ENCODE measurements at places on chromosomes 3 and 15. TPM values are rescaled to one million over a fixed set of nuclear protein-coding genes. Genes with fewer than 3 reads are reported as not detected.

Gene CEP152
- 3.1 TPM for total RNA-seq

Gene TP63
- total RNA-seq, result 0.68 TPM

Gene ACAD9
- 45.7 TPM for total RNA-seq

Gene PARP3
- total RNA-seq, result 86.6 TPM

Gene RFTN1
- 35.7 TPM for total RNA-seq

Gene PLSCR5
- total RNA-seq, result not detected

Gene APH1B
- 22.9 TPM for total RNA-seq

Gene ZNF385D
- 1.3 TPM for total RNA-seq

Gene THPO
- 5.3 TPM for total RNA-seq

Data from adrenal gland (tissue), 19 donors.